ENCODE measurements at places on chromosomes 3 and 15.

DNA sequence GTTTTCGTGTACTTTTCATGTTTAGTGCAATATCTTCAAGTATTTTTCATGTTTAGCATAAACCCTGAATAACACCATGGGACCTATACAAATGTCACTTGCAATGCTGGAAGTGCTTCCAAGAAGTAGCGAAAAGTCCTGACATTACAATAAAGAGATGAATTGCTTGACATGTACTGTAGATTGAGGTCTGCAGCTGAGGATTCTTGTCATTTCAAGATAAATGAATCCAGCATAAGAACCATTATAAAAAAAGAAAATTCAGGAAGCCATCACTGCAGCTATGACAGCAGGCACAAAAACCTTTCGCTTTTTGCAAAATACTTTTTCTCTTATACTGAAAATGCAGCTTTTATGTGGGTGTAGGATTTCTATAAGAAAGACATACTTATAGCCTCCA, 37.4 kb downstream of the IFT57 start:
- no peak for DNase-seq

- no peak for DNase-seq
Observed at GRCh38 chr3:20846066-20846465, 660.1 kb upstream of the SGO1 start.

GRCh38 chr15:59137566-59137965, 32.6 kb downstream of the CCNB2 start:
- no peak for DNase-seq

GRCh38 chr3:96833301-96833700, 18.9 kb downstream of the EPHA6 start:
- DNase-seq, result no peak

- DNase-seq, result no peak
Observed at GRCh38 chr15:79003301-79003700, 58.5 kb upstream of the CTSH start.

GRCh38 chr3:4478261-4478660, 11.2 kb upstream of the SUMF1 start:
- no peak for DNase-seq

DNA sequence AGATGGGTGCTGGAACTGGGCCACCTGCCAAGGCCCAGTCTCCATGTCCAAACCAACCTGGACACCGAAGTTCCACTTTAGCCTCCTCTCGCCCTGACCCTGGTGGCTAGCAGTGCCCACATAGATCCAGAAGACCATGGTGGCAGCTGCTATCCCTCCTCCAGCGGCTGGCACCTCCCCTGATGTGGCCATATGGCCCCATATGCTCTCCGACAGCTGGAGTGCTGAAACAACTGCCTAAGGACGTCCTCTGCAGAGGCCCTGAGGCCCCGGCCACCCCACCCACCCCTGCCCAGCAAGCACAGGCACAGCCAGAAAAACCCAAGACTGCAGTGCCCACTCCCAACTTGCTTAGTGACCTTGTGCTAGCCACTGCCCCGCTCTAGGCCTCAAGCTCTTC, 182.3 kb upstream of the LINGO1 start:
- no peak for DNase-seq

- DNase-seq, result no peak
Observed at GRCh38 chr3:119585208-119585607, 5.9 kb downstream of the ADPRH start.

DNA sequence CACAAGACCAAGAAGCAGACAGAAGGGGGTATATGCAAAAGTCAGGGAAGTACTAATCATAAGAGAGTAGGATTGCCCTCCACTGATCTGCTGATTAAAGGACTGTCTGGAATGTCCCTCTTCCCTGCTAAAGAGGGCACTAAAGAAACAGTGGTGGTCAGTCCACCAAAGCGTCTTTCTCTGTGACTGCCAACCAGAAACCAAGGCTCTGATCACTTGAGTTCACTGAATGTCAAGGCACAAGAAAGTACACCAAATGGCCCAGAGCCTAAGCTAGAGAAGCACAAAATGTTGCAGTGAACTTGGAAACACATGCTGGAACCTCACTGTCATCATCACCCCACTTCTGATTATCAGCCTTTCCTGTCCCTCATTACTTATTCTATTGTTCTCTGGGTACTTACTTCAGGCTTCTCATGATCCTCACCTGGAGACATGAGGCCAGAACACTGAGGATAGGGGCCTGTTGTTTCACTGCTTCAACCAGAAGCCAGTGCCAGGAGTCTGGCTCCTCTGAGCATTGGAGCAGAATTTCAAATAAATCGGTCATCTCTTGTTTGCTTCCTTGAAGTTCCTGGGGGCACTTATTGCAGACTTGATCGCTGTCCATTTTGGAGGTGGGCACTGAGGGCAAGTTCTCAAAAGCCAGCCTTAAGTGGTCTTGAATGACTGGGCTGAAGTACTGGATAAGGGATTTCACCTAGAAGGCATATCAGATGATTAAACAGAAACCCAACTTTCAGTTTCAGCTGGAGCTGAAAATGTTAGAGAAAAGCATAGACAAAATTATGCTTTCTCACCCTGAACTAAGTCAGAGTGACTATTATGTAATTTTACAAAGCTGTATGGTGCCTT, 58.9 kb downstream of the EIF3J start:
- DNase-seq, result no peak

- DNase-seq, result no peak
Observed at GRCh38 chr15:99250001-99250400, 620 bp upstream of the TTC23 start.

- no peak for DNase-seq
Observed at GRCh38 chr3:42500091-42500490, 2.4 kb upstream of the VIPR1 start.

- DNase-seq, result no peak
Observed at GRCh38 chr15:65551183-65551582, 20.9 kb downstream of the HACD3 start.

DNA sequence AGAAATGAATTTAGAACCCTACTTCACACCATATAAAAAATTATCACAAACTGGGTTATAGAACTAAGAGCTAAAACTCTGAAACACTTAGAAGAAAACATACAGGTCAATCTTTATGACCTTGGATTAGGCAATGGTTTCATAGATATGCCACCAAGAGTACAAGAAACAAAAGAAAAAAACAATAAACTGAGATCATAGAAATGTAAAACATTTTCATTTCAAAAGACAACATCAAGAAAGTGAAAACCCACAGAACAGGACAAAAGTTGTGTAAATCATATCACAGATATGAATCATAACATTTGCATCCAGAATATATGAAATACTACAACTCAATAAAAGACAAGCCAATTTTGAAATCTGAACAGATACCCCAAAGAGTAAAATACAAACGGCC, 72.4 kb downstream of the TBL1XR1 start:
- DNase-seq, result no peak

GRCh38 chr15:67495585-67495984, 25.3 kb upstream of the C15orf61 start:
- no peak for DNase-seq

All from CMK (cell line).